ENCODE measurements at places on chromosomes 3 and 15. TPM values are rescaled to one million over a fixed set of nuclear protein-coding genes. Genes with fewer than 3 reads are reported as not detected.
A peak's percentile ranks its signal among the peaks of the same experiment; 100 is the strongest.

GRCh38 chr3:137906985-137907649 is 102.8 kb upstream of the CLDN18 start:
- no peak for DNase-seq
- H3K4me3 ChIP-seq: no peak overlapping the region
- H3K27ac ChIP-seq: no peak overlapping the region
- no peaks in the 10 kb centered on the region for H3K36me3 ChIP-seq
- no peaks in the 10 kb centered on the region for H3K4me1 ChIP-seq

DNA sequence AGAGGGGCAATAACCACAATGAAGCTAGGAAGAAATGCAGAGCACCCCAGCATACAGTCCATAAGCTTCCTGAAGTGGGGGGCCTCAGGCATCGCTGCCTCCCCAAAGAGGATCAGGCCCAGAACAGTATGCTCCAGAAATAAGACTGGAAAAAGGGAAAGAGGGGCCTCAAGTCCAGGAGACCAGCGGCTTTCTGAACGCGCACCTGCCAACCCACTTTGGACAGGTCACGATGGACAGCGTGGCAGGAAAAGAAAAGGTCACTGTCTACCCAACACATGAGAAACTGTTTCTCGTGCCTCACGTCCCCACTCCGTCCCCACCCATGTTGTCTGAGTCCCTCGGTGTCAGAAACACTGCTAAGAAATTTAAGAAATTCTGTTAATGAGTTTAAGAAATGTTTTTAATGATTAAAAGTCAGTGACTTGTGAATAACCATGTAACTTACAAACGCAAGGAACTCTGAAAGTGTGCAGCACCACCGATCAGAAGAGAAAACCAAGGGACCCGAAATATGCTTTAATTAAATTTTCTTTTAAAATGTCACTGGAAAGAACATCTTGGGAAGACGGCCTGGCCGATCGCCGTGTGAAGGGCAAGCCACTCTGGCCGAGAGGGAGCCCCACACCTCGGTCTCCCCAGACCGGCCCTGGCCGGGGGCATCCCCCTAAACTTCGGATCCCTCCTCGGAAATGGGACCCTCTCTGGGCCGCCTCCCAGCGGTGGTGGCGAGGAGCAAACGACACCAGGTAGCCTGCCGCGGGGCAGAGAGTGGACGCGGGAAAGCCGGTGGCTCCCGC is 1.7 kb upstream of the PPARG start:
- H3K4me1 ChIP-seq: peaks cover 13% of the 10 kb centered on the region
- H3K4me3 ChIP-seq: peak overlapping the region; percentile 71
- peak overlapping the region; percentile 60 for H3K27ac ChIP-seq
- H3K36me3 ChIP-seq: no peaks in the 10 kb centered on the region

GRCh38 chr3:177795859-177796258 is 598.6 kb upstream of the TBL1XR1 start:
- no peak overlapping the region for H3K4me3 ChIP-seq
- peaks cover 2% of the 10 kb centered on the region for H3K27me3 ChIP-seq
- peak overlapping the region; percentile 70 for H3K27ac ChIP-seq
- peaks cover 22% of the 10 kb centered on the region for H3K4me1 ChIP-seq

DNA sequence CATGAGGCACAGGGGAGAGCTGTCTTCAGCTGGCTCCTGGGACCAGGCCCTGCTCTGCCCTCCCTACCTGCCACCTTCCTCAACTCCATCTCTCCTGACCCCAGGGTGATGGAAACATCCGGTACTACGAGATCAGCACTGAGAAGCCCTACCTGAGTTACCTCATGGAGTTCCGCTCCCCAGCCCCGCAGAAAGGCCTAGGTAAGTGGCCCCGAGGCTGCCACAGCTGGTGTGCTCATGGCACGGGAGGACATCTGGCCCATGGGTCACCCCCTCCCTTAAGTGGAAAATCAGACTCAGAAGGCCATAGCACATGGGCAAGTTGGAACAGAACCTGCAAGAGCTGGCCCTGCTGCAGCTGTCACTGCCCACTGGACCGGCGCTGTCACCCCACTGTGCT is 105.6 kb downstream of the ANP32A start:
- H3K4me3 ChIP-seq: no peak overlapping the region
- no peak for DNase-seq
- peaks cover 2% of the 10 kb centered on the region for H3K4me1 ChIP-seq
- peaks cover 8% of the 10 kb centered on the region for H3K27me3 ChIP-seq

DNA sequence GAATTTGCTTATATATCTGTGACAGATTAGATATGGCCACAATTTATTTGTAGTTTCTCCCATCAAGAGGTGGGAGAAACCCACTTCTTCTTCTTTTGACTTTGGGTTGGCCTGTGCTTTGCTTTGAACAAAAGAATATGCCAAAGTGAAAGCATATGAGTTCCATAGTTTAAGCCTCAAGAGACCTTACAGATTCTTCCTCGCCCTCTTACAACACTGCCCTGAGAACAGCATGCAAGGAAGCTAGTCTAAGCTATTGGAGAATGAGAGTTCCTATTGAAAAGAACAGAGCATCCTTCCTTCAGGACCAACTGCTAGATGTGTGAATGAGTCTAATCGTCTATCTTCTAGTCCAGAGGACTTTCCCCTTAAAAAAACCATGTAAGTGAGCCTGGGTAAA is 394.8 kb downstream of the TUSC7 start:
- no peak overlapping the region for H3K27ac ChIP-seq
- no peaks in the 10 kb centered on the region for H3K36me3 ChIP-seq
- H3K4me1 ChIP-seq: no peaks in the 10 kb centered on the region

SEMA6D gene
- total RNA-seq: not detected

- peaks cover 66% of the 10 kb centered on the region for H3K4me1 ChIP-seq
- peaks cover 57% of the 10 kb centered on the region for H3K36me3 ChIP-seq
- peak overlapping the region; percentile 25 for H3K27ac ChIP-seq
- H3K27me3 ChIP-seq: no peaks in the 10 kb centered on the region
Observed at GRCh38 chr15:56208641-56209155, 35.0 kb downstream of the RFX7 start.

All from activated T-helper 2 cell treated with anti-CD3 and anti-CD28 coated beads, Interferon-gamma antibody, Interleukin-2, Interleukin-4, amounts not matched to agents 10 μg/mL and 5 μg/mL and 100 μg/mL, durations not matched to agents 14 hours and 24 hours and 36 hours (primary cell).